ENCODE measurements at places on chromosomes 5 and 9.

- DNase-seq, result peak; percentile 21
These were observed 462.1 kb downstream of the TMEM38B start for GRCh38 chr9:106156465-106156864.

DNA sequence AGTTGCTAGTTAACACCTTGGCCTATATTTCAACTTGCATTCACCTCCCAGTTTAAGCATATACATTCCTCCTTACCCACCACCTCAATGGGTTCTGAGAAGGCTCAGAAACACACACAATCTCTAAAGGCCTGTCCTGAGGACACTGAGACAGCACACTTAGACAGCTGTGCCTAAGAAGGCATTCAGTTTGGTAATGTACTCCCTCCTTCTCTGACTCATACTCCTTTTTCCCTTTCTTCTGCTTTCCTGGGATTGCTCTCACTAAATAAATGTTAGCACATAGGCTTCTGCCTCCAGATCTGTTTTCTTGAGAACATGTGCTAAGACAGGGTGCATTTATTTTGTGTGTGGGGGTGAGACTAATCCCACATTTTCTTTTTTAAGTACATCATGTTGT is 456.8 kb upstream of the CDH6 start:
- no peak for DNase-seq

DNA sequence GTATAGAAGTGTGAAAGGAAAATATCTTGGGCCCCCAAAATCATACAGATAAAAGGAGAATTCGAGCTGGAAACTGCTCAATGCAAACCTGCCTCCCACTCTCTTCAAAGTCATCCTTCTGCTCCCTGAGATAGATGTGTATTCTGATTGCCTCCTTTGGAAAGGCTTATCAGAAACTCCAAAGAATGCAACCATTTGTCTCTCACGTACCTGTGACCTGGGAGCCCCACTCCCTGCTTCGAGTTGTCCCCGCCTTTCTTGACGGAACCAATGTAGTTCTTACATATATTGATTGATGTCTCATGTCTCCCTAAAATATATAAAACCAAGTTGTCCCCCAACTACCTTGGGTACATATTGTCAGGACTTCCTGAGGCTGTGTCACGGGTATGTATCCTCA is 163.8 kb downstream of the DIRAS2 start:
- DNase-seq, result no peak

DNA sequence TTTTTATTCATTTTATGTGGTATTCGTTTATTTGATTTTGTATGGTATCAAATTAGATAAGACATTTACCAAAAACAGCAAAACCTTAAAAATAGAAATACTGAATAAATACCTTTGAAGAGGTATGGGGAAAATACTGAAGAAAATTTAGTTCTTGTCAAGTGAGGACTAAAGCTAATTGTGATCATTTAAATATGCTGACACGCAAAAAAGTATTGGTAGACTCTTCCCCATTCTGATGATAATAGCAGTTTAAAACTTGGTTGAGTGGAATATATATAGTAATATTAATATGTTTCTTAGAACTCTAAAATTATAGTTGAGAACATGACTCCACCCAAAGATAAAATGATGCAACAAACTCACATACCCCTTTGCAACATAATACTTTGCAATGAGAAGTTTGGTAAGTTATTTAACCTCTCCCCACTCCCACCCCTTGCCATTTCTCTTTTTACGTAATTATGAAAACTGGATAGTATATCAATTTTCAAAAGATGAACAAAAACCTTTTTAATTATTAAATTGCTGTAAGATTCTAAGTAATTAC is 30.1 kb upstream of the SNX24 start:
- no peak for DNase-seq

DNA sequence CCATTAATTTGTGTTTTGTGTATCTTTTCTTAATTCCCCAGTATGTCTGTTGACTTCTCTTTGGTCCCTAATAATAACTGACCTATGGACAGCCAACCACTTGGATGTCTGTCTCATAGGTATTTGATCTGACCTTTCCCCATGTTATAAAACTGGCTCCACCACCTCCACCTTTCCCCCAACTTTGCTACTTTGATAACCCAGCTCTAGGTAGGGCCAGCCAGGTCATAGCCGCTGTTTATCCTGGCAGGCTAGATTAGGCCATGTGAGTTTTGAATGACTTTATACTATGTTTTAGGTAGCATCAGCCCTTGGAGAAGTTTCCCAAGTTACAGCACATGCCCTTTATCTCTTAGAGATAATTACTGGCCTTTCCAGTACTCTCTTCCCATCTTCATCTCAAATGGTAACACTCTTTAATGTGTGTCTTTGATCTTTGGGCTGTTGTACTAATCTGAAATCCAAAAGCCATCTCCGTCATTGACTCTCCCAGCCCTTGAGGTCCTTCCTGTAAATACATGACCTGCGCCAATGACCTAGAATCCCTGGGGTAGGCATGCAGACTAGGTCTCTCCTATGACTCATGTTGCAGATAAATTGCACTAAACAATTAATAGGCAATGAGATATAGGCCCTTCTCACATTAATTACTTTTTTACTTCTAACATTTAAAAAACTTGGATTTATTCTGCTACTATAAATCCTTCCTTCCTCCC is 152.6 kb downstream of the CD180 start:
- DNase-seq, result no peak

- no peak for DNase-seq
These were observed 25.5 kb downstream of the AGTPBP1 start for GRCh38 chr9:85716031-85716877.

DNA sequence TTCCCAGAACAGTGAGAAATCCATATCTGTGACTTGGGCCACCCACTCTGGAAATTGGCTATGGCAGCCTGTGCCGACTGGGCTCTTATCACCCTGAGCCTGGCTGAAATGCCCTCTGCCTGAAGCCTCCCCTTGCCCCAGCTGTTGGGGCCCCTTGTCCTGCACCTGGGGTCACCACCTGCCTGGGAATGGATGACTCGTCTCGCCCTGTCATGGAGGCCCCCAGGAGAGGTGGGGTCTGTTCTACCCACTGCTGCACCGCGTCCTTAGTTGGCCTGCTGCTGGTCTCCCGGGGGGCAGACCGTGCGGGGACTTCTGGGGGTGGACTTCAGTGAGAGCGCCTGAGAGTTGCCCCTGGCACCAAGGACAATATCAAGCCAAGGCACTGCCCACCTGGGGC is 46.6 kb upstream of the COL5A1 start:
- DNase-seq, result no peak

GRCh38 chr5:152933056-152933455 is 528.0 kb upstream of the NMUR2 start:
- DNase-seq, result no peak

- no peak for DNase-seq
These were observed 112.6 kb upstream of the SLC12A2 start for GRCh38 chr5:127970854-127971425.

- DNase-seq, result no peak
These were observed 1360.1 kb upstream of the CDH6 start for GRCh38 chr5:29833394-29833793.

DNA sequence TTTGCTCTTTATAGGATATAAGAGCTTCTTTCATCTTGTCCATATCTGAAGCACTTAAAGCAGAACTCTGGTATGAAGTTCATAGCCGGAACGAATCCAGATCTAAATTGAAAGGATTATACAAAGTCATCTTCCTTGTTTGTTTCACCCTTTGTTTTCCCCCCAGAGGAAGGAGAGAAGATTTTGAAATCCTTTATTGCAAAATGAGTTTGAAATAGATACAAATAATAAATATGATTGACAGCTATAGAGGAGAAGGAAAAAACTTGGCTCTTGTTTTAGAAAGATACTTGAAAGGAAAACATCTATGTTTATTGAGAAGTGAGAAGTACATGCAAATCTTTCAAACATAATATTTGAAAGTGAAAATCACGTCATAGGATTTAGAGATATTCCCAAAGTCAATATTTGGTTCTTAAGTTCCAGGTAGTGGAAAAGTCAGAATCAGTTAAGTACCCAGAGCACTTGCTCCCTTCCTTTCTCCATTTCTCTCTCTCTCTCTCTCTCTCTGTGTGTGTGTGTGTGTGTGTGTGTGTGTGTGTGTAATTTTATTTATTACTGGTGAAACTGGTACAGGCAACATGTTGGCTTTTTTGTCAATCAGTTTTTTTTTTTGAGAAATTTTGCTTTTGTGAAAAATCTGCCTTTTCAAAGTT is 27.2 kb downstream of the PAM start:
- DNase-seq, result no peak

DNA sequence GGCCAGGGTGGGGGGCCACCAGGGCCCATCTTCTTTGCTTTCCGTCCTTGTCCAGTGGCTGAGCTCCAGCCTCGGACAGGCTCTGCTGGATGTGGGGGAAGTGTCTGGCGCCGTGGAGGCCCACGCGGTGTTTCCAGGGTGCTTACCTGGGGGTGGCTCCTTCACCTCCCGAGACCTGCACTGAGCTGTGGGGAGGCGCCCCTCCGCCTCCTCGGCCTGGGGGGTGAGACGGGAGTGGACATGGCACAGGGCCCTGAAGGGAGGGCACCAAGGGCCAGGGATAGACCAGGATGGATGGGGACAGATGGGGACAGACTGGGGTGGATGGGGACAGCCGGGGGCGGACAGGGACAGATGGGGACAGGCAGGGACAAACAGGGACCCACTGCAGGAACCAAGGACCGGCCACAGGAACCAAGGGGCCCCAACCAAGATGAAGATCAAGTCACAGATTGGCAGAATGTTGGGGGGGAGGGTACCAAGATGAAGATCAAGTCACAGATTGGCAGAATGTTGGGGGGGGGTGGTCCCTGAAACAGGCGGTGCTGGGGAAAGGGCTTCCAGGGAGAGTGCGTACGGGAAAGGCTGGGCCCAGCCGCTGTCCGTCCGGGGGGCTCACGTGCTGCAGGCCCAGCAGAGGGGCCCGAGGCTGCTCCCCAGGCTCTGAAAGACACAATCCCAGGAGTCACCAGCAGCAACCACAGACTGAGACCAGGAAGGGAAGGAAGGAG is 13.3 kb upstream of the QSOX2 start:
- DNase-seq, result no peak

- peak; percentile 23 for DNase-seq
These were observed 393.6 kb upstream of the IZUMO3 start for GRCh38 chr9:24939109-24939850.

DNA sequence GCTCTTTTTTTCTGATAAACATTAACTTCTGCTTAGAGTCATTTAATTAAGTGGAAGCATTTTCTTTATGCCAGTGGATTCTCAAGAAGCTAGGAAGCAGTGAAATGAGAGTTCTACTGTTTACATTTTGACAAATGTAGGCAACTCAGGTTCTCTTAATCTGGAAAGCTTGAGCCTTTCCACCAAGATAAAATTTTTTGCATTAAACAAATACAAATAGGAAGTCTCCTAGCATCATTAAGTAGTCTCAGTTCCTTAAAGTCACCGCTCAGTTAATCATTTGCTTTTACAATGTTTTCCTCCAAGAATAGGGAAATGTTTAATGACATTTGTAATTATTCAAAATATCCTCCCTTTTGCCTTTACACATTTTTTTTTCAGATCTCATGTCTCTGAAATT is 290.4 kb upstream of the PDE4D start:
- no peak for DNase-seq

DNA sequence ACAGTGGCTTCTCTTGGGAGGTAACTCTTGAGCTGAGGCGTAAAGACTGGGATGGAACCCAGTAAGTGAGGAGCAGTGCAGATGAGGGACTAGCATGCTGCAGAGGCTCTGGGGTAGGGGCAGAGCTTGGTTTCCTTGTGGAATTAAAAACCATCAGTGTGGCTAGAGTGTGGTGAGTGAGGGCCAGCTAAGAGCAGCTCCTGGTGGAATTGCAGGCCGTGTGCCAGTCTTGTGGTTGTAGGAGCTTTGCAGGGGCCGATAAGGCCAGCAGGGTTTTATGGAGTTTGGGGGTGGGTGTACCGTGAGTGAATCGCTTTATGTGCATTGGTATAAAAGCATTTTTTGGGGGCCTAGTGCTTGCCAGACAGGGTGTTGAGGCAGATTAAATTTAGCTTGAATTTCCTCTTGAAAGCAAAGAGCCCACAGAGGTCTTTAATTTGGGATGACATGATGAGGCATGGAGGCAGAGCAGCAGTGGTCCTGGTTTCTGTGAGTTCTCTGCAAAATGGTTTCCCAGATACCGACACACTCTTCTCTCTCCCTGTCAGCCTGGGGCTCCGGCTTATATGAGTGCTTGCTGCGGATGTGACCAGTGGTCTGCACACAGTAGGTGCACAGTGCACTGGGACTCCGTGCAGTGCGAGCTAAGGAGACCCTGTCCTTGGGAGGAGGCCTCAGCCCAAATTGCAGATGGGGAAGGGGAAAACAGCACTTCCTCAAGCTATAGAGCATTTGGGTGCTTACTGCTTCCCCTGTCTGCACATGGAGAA is 176.4 kb upstream of the PITX1 start:
- no peak for DNase-seq

DNA sequence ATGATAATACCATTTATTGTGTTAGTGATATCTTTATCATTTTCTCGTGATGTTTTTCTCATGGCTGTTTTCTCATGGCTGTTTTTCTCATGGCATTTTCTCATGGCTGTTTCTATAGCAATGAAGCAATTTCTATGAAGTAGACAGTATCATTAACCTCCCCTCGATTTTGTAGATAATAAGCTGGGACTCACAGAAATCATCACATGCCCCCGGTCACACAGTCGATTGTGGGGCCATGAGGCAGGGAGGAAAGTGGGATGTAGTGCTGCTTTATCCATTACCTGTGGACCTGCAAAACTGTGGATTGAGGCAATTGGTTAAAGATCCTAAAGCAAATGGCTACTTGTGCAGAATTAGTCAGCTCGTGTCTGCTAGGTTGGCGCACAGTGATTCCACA is 47.3 kb downstream of the TGFBI start:
- DNase-seq, result no peak

GRCh38 chr5:82023644-82024043 is 51.8 kb downstream of the ATG10 start:
- no peak for DNase-seq
